Tibial nerve (tissue), 4 donors: ENCODE measurements at places on chromosomes 11 and 22. TPM values are rescaled to one million over a fixed set of nuclear protein-coding genes. Genes with fewer than 3 reads are reported as not detected.

CSTF3 gene
- 21.0 TPM for total RNA-seq

RASSF10 gene
- not detected for total RNA-seq

CCDC89 gene
- total RNA-seq: 1.2 TPM

AMBRA1 gene
- total RNA-seq: 31.0 TPM

OR51M1 gene
- not detected for total RNA-seq

CD44 gene
- 92.1 TPM for total RNA-seq

SCARF2 gene
- total RNA-seq: 72.0 TPM

F2 gene
- total RNA-seq: not detected

IFTAP gene
- total RNA-seq: 18.8 TPM

BARX2 gene
- not detected for total RNA-seq

CEP126 gene
- 10.7 TPM for total RNA-seq

NPTXR gene
- total RNA-seq: 12.3 TPM

SOX10 gene
- 78.1 TPM for total RNA-seq

SCGB2A2 gene
- total RNA-seq: not detected

DEPDC7 gene
- 9.0 TPM for total RNA-seq

SYVN1 gene
- total RNA-seq: 31.6 TPM

NXF1 gene
- 51.3 TPM for total RNA-seq

CD3D gene
- 1.1 TPM for total RNA-seq

PYGM gene
- 18.6 TPM for total RNA-seq

NCF4 gene
- 14.2 TPM for total RNA-seq

ENTHD1 gene
- total RNA-seq: 3.1 TPM

SEPTIN5 gene
- 24.5 TPM for total RNA-seq

RBFOX2 gene
- total RNA-seq: 50.2 TPM
